Activated CD4-positive, alpha-beta T cell treated with anti-CD3 and anti-CD28 coated beads, Interleukin-2, amount 50 U/mL, for 16 hours (primary cell): ENCODE measurements at places on chromosomes 16 and 17.

GRCh38 chr17:57773557-57773956 lies 28.5 kb upstream of the CCDC182 start:
- DNase-seq = no peak

- DNase-seq = no peak
Observed at GRCh38 chr16:89456419-89456959, 33.9 kb downstream of the ANKRD11 start.

- DNase-seq = no peak
Observed at GRCh38 chr16:6803176-6803575, 529.5 kb upstream of the RBFOX1 start.

- DNase-seq = no peak
Observed at GRCh38 chr17:65864394-65864793, 302.9 kb upstream of the AXIN2 start.

DNA sequence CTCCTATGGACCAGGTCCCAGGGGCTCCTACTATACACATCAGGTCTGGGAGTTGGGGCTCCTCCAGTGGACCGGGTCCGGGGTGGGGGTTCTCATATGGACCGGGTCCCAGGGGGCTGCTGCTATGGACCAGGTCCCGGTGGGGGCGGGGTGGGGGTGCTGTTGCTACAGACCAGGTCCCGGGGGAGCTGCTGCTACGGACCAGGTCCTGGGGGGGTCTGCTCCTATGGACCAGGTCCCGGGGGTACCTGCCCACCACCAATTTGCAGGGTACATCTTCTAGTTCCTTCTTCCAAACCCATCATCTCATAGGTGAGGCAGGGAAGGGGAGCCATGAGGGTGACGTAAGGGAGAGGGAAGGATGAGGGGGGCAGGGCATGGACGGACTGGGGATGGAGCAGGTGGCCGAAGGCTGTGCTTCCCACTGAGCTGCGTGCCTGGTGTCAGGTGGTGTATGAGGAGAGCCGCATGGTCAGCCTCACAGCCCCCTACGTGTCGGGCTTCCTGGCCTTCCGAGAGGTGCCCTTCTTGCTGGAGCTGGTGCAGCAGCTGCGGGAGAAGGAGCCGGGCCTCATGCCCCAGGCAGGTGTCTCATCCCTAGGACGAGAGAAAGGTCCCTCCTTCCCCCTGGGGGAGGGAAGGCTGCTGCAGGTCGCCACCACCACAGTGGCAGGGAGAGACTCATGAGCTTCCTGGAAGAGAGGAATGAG lies 6.6 kb downstream of the ENDOV start:
- no peak for DNase-seq

GRCh38 chr17:2259769-2260536 lies 43.6 kb downstream of the SMG6 start:
- DNase-seq = peak; percentile 90

GRCh38 chr17:52696362-52696761 lies 537.8 kb upstream of the CA10 start:
- no peak for DNase-seq

DNA sequence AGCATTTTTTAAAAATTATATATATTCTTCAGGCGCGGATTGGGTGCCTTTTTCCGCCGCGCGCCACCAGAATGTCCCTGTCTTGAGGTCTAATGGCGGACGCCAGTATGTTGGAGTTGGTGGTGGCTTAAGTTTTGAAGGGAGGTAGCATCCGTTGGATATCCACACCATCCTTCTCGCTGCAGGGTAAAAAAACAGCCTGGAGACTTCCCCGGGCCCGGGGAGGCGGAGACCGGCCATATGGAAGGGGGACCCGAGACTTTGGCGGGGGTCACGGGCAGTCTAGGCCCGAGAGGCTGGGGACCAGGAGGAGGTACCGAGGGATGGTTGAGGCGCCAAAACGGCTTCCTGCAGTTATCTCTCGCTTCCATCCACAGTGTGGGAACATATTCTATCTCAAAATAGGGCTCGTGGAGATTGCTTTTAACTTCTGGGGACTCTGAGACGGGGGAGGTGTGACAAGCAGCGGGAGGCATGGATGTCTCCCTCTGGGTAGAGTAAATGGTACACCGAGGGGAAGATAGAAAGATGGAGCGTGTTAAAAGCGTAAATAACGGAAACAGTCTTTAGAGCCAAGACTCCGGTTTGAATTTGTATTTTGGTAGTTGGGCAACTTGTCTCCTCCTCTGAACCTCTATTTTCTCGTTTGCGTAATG lies at the start of gene SF3B3:
SF3B3 (plus strand) TSS at position 74 of the 656 bp plus-strand sequence. CDS start 2,841 bp downstream, outside the sequence.
- peak; percentile 73 for DNase-seq

- DNase-seq = no peak
Observed at GRCh38 chr17:80955671-80956280, 35.9 kb upstream of the CHMP6 start.

GRCh38 chr16:30010844-30011713 lies at the start of gene DOC2A:
Gene DOC2A, minus strand, starts transcription at chr16:30011027. Its CDS starts 805 bp downstream, at chr16:30010222.
- no peak for DNase-seq

- DNase-seq = no peak
Observed at GRCh38 chr17:5711344-5711743, 127.0 kb upstream of the NLRP1 start.
